ENCODE measurements at places on chromosomes 5 and 9. TPM values are rescaled to one million over a fixed set of nuclear protein-coding genes. Genes with fewer than 3 reads are reported as not detected.

DNA sequence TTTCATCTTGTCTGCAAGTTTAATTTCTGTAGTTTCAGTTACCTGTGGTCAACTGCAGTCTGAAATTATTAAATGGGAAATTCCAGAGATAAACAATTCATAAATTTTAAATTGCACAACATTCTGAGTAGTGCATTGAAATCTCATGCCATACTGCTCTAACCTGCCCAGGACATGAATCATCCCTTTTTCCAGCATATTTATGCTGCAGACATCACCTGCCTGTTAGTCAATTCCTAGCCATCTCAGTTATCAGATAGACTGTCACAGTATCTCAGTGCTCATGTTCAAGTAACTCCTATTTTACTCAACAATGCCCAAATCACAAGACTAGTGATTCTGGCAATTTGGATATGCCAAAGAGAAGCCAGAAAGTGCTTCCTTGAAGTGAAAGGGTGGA lies 223.0 kb upstream of the GRIA1 start:
- DNase-seq, result no peak

- no peak for DNase-seq
Measured at GRCh38 chr9:89046832-89047231, 55.6 kb downstream of the S1PR3 start.

DNA sequence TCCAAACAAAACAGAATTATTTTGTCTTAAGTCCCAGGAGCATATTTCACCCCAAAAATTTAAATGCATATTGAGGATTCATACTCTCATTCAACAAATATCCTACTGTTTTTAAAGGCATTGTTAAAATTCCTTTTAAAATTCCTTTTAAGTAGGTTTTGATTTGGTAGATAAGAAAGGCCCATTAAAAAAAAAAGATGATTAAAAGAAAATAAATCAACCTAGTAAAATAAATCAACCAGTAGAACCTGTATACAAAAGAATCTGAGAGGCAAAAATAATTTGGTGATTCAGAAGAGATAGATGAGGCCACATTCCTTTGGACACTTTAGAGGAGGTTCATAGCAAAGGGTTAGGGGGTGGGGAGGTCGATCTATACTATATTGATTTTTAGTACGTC lies 585.3 kb upstream of the TLE4 start:
- no peak for DNase-seq

DNA sequence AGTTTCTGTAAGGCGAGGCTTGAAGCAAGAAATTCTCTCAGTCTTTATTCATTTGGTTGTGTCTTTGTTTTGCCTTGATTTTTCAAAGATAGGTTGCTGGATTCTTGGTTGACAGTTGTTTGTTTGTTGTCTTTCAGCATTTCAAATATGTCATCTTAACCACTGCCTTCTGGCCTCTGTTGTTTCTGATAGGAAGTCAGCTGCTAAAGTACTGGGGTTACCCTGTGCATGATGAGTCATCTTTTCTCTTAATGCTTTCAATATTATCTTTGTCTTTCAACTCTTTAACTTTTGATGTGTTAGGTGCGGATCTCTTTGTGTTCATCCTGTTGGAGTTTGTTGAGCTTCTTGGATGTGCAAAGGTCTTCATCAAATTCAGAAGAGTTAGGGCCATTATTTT lies 1571.3 kb downstream of the MAT2B start:
- no peak for DNase-seq

GRCh38 chr5:175195698-175196656 lies 248.0 kb downstream of the DRD1 start:
- DNase-seq, result peak; percentile 9

GRCh38 chr5:98110282-98110691 lies 663.2 kb upstream of the RGMB start:
- DNase-seq, result peak; percentile 58

GRCh38 chr5:141995656-141996055 lies 17.2 kb downstream of the GNPDA1 start:
- DNase-seq, result no peak

GRCh38 chr5:102211165-102211564 lies 84.9 kb downstream of the SLCO4C1 start:
- DNase-seq, result no peak

GRCh38 chr5:1521671-1522600 lies 1.8 kb downstream of the LPCAT1 start:
- peak; percentile 90 for DNase-seq

GRCh38 chr9:136422876-136423275 lies 12.4 kb downstream of the PMPCA start:
- DNase-seq, result no peak

DNA sequence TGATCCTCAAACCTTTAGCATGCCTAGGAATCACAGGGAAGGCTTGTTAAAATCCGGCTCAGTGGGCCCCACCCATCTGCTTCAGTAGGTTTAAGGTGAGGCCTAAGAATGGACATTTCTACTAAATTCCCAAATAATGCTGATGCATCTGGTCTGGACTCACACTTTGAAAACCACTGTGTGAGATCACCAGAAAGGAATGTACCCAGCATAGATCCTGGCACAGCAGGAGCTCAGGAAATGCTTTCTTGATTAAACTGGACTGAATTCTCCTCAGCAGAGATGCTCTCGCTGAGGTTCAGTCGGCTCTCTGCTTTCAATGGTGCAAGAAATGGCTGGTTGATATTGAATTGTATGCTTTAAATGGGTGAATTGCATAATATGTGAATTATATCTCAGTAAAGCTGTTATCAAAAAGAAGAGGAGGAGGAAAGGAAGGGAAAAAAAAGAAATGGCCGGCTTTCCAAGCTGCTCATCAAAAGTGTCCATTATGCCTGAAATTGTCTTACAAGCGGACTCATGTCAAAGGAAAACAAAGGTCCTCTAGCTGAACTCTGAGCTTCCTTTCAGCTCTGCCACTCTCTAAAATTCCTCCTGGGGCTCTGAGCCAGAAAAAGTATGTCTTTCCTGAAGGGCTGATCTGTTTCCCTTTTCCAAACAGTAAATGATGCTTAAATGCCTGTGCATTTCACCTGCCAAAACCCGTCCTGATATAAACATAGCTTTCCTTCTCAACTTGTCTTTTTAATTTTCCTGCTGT lies 77.6 kb upstream of the SAP30L start:
- peak; percentile 94 for DNase-seq

GRCh38 chr9:27436234-27436633 lies 87.9 kb upstream of the IFNK start:
- DNase-seq, result no peak

GRCh38 chr5:132263548-132264261 lies 6.2 kb downstream of the PDLIM4 start:
- peak; percentile 97 for DNase-seq

GRCh38 chr5:150484964-150485692 lies 22.8 kb upstream of the NDST1 start:
- DNase-seq, result no peak

DNA sequence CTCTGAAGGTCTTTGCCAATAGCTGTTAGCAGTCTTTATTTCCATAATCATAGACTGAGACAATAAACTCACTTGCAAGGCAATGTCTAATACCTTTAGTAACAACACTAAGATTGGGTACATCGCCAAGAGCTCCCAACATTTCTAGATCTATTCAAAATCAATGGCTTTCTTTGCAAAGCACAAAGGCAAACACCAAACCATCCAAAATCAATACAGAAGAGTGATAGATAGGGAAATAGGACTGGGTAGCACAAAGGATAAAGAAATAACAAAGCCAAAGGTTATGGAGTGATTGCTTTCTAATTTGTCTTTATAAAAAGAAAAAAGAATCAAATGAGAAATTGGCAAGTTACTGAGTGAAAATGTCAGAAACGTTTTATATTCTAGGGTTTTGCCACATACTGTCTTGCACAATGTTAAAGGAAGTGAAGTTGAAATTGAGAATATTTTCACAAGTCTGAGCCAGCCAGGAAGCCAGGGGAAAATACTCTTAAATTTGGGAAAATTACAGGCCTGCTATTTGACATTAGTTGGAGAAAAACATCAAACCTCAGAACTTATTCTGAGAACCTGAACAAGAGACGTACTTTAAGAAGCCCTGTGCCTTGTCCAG lies 53.3 kb upstream of the LHFPL2 start:
- no peak for DNase-seq

DNA sequence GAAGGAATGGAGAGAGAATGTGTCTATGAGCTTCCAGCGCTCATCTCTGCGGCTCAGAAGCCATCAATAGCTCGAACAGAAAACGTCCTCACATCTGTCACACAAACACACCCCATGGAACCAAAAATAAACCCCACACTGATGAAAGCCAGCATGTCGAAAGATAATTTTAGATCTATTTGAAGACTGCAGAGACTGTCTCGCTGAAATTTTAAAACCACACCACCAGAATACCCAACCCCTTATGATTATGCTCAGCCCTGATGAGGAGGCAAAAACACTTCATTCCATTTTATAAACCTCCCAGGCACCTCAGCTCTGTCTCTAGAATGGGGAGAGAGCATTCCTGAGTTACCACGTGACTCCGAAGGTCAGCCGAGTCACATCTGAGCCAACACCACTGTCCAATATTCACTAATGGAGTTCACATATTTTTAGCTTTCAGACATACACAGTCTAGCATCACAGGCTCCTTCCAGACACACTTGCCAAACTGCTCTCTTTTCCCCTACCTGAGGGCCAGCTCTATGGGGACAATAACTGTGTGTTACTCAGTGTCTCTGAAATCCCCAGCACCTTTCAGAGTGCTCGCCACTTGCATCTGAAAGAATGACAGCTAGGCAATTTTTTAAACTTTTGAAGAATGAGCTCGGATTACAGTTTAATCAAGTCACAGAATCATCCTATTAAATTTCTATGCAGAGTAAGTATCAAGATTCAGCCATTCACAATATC lies 63.2 kb downstream of the SERINC5 start:
- no peak for DNase-seq

- no peak for DNase-seq
Measured at GRCh38 chr5:91065496-91065895, 317.6 kb downstream of the ARRDC3 start.

GRCh38 chr9:18922161-18922885 lies 110.7 kb downstream of the SAXO1 start:
- DNase-seq, result no peak

- no peak for DNase-seq
Measured at GRCh38 chr9:95755421-95755730, 120.1 kb upstream of the ERCC6L2 start.

DNA sequence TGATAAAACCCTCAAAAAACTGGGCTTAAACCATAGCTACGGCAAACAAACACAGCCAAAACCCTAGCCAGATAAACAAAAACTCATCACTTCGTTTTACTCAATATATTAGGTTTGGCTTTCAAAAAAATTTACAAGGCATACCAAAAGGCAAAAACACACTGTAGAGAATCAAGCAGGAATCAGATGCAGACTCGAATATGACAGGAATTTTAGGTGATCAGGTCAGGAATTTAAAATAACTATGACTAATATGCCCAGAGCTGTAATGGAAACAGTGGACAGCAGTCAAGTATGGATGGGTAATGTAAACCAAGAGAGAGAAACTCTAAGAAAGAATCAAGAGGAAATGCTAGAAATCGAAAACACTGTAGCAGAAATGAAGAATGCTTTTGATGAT lies 26.5 kb upstream of the DOCK2 start:
- DNase-seq, result no peak

GRCh38 chr9:117104716-117105495 lies 310.0 kb downstream of the ASTN2 start:
- no peak for DNase-seq

DNA sequence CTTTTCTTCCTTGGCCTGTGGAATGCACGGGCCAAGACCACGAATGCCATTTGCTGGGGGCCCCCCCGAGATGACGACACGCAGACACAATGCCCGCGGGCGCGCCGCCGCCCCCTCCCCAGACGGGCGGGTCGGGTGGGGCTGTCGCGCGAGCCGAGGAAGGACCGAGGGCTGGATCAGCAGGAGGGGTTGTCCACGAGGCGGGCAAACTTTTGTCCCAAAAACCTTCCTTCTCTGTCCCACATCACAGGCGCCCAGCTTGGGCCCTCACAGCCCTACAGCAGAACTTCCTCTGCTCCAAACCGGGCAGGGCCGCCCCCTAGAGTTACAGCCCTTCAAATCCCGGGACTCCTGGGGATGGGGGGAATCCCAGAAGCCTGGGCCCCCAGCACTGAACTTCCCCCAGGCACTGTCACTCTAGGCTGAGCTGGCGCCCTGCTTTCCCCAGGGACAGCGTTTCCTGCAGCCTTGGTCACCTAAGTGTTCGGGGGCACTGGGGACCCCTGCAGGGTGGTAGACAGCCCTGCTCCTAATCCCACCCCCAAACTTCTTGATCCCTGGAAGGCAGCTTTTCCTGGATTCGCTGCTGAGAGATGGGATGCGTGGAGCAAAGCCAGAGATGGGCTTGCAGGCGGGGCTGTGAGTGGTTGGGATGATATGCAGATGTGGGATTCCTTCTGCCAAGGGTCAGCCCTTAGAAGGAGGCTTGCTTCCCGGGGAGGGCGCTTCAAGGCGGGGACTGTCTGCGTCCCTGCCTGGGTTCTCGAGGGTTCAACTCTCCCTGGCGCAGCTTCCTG lies 980 bp downstream of the COL5A1 start:
- DNase-seq, result peak; percentile 83

GRCh38 chr9:103680581-103680980 lies 413.5 kb upstream of the SMC2 start:
- DNase-seq, result no peak

- DNase-seq, result peak; percentile 27
Measured at GRCh38 chr5:38926121-38926520, 80.3 kb downstream of the OSMR start.

- DNase-seq, result no peak
Measured at GRCh38 chr5:34771076-34771475, 67.9 kb upstream of the TTC23L start.

- DNase-seq, result peak; percentile 87
Measured at GRCh38 chr5:57532513-57533497, 50.2 kb upstream of the ACTBL2 start.

DNA sequence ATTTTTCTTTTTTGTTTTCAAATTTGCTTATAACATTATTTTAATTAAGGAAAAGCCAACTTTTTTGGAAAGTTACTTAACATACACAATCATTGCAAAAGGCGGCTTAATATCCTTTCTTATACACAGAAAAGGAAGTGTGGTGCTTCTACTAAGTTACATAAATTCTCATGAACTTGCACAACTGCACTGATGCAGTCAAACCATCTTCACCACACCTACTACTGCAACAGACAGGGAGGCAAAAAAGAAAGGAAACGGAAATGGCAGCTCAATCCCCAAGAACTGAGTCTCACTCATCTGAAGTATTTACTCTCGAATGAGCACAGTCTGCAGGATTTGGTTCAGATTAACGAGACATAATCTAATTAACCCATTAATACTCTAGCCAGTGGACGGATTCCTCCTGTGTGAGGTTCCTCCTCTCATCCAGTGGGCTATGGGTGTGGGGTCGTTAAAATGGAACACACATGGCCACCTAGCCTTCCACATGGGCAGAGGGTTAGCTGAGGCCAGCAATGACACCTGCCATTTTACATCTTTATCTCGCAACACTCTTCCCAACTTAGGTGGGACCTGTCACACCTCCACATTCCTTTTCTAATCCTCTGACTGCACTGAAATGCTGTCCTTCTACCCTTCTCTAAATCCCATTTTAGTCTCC lies 30.0 kb downstream of the GOLM1 start:
- no peak for DNase-seq

- no peak for DNase-seq
Measured at GRCh38 chr9:5041390-5042115, 56.5 kb downstream of the JAK2 start.

The C8G gene
- total RNA-seq, result 1.2 TPM

The SAPCD2 gene
- 86.6 TPM for total RNA-seq

The PCDHGC5 gene
- 0.06 TPM for total RNA-seq

The FKBP15 gene
- total RNA-seq, result 24.1 TPM

The AFF4 gene
- total RNA-seq, result 25.0 TPM

The FSTL4 gene
- total RNA-seq, result 0.11 TPM

All from Daoy (cell line).